LHCN-M2 (cell line): ENCODE measurements at places on chromosomes 7 and 10. TPM values are rescaled to one million over a fixed set of nuclear protein-coding genes. Genes with fewer than 3 reads are reported as not detected.
A peak's percentile ranks its signal among the peaks of the same experiment; 100 is the strongest.

C7orf33 gene
- total RNA-seq = not detected in 2 replicates

DNA sequence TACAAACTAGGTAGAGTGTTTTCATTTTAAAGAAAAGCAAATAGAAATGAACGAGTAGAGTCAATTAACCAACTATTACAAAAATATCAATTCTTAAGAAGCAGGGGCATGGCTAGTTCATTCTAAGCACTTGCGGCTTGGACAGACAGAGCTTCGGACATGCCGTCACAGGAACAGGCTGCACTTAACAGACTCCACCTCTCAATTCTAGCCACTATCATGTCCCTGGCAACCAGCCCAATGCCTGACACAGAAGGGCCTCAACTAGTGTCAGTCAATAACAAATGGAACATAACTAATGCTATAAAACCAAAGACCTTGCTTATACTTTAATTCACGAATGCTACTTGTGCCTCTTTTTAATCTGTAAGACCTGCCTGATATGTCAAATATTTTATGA is 74.4 kb downstream of the TPK1 start:
- DNase-seq = no peak

TRIM74 gene
- not detected in 2 replicates for total RNA-seq

SUFU gene
- total RNA-seq = 4.0 and 4.3 TPM in 2 replicates

ZNHIT1 gene
- total RNA-seq = 116 and 134 TPM in 2 replicates

AMZ1 gene
- total RNA-seq = not detected in 2 replicates

GRCh38 chr10:122140941-122141623 is 130.0 kb upstream of the BTBD16 start:
- DNase-seq = peak; percentile 98

GRCh38 chr7:38694326-38694725 is 63.2 kb upstream of the AMPH start:
- DNase-seq = no peak

KLLN gene
- total RNA-seq = 0.77 and 0.92 TPM in 2 replicates

DNA sequence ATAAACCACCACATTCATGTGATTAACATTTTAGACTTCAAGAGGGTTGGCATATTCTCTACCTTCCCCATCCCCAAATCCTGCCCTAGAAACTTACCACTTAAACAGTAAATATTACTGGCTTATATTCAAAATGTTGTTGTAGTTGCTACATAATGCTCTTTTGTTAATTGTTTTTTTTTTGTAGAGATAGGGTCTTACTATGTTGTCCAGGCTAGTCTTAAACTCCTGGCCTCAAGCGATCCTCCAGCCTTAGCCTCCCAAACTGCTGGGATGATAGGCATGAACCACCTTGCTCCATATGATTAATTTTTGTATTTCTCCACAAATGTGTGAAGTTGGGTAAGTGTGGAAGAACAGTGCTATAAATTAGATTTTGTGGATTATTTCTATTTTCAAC is 6.5 kb downstream of the PDK4 start:
- no peak for DNase-seq

ANXA8L1 gene
- not detected in 2 replicates for total RNA-seq

DNA sequence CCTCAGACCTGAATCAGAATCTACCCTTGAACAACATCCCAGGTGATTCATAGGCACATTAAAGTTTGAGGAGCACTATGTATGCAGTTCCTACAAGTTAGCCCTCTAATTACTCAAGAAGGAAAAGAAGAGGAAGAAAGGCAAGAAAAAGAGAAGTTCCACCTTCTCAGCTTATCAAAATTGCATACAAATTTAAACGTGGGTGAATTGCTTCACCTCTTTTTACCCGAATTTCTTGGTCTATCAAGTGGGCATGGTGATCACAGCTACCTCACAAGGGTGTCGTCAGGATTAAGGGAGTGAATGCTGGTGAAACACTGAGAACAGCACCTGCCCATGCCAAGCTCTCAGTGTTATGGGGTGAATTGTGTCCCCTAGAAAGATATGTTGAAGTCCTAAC is 43.8 kb upstream of the PAPSS2 start:
- no peak for DNase-seq

DNA sequence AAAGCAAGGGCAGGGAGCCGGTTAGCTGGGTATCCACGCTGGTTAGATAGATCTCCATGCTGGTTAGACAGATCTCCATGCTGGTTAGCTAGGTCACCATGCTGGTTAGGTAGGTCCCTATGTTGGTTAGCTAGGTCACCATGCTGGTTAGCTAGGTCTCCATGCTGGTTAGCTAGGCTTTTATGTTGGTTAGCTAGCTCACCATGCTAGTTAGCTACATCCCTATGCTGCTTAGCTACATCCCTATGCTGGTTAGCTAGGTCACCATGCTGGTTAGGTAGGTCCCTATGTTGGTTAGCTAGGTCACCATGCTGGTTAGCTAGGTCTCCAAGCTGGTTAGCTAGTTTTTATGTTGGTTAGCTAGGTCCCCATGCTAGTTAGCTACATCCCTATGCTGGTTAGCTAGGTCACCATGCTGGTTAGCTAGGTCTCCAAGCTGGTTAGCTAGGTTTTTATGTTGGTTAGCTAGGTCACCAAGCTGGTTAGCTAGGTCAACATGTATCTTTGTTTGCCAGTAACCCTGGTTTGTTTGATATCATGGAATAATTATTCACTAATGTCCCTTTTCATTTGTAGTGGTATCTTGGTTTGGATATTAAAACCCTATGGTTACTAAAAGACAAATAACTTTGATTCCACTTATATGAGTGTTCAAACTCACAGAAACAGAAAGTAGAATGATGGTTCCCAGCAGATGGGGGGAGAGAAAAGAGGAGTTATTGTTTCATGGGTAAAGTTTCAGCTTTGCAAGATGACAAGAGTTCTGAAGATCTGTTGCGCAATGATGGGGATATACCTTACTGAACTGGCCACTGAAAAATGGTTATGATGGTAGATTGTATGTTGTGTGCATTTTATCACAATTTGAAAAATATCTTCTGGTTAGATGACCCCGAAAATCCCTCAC is 136.2 kb downstream of the PRPF18 start:
- peak; percentile 54 for DNase-seq

- DNase-seq = no peak
These were observed 227.5 kb downstream of the TEX36 start for GRCh38 chr10:125455431-125455830.

DNA sequence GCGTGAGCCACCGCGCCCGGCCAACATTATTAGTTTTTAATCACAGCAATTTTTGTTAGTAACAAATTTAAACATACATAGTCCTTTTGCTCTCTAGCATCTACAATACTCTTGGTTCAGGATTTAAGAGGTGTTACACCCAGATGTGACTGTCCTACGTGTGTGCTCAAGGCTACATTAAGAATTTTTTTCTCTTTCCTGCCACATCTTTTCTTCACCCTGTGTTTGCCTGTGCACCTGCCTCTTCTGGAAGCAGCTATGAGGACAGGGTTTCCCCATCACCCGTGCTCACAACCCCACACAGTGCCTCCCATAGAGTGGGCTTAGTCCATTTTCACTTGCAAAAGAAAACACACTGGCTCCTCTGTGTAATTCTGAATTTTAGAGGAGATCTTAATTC is 186.7 kb upstream of the KLF6 start:
- no peak for DNase-seq
